ENCODE measurements at places on chromosomes 1 and 21. TPM values are rescaled to one million over a fixed set of nuclear protein-coding genes. Genes with fewer than 3 reads are reported as not detected.

The GBP5 gene
- not detected for total RNA-seq

The ELAVL4 gene
- not detected for total RNA-seq

The CNR2 gene
- total RNA-seq = not detected

The FABP3 gene
- total RNA-seq = not detected

The SCCPDH gene
- total RNA-seq = 48.4 TPM

The MRPL24 gene
- 208 TPM for total RNA-seq

The C2CD2 gene
- 6.2 TPM for total RNA-seq

The ZBTB8A gene
- 4.1 TPM for total RNA-seq

The SYCP1 gene
- not detected for total RNA-seq
